Neuronal stem cell (in vitro differentiated cells): ENCODE measurements at places on chromosomes 12 and 14.

DNA sequence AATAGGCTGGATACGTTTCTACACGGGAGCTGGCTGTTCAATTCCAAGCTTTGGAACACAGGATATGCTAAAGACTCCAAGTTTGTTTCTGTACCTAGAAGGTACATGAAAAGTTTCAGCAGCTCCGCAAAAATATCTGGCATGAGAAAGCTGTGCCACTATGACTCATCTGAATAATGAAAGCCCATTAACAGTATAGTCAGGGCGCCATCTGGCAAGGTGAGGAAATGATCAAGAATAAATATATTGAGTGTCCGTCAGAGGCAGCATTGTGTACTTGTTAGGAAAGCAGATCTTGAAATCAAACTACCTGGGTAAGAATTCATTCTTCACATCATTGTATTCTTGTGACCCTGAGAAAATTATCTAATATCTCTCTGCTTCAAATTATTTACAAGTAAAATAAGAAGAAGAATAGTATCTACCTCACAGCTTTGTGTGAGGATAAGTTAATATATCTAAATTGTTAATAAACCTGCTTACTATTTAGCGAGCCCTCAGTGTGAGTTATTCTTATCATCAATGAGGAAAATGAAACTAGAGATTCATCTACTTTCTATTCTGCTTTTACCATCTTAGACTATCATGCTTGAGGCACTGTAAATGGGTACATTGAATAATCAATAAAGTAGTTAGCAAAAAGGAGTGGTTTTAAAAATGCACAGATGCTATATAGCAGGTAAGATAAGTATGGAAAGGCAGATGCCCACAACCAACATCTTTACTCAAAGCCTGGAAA is 53.5 kb downstream of the FSCB start:
- no peak for DNase-seq

DNA sequence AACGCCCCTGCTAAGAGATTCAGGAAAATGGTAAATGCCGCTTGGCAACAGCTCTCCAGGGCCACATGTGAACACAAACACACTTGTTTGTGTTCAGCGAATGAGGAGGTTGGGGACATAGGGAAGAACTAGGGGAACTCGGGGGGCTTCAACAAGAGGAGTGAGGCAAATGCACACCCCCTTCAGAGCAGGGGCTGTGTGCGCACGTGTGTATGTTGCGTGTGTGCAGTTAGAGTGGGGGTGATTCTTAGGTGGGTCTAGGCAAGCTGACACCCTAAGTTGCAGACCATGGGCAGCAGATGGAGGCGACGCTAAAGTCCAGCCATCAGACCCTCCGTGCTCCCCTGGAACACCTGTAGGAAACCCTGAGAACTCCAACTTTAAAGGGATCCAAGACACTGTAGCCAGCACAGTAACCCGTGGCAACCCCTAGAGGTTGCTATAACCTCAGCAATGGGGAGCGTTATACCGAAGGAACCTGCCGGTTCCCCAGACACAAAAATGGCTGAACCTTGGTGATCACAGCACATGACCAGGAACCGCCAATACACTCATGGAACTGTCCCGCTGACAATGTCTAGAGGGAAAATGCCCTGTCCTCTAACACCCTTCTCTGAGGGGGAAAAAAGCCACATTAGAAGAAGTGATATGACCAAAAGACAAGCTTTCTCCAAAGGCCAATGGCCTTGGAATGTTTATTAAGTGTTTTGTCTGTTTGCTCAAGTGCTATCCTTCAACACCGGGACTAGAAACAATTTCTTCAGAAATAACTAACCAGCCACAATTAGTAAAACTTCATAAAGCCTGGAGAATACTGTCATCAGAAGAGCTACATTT is 86.5 kb upstream of the CEP83 start:
- peak; percentile 43 for DNase-seq

DNA sequence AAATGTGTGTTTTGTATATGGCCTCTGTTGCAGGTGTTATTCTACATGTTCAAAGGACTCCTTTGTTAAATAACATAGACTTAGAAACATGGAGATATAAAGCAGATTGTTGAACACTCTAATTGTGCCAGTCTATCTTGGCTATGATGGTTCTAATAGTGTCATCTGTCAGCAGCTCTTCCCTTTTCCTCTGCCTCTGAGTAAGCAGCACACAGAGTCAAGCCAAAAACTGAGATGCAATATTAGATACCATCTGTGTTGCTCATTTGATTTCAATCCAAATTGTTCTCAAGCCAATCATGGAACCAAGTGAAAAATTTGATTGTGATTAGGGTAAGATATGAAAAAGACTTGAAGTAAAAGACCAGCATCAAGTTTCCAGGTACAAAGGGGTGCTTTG is 871.1 kb upstream of the MGAT4C start:
- DNase-seq, result no peak

DNA sequence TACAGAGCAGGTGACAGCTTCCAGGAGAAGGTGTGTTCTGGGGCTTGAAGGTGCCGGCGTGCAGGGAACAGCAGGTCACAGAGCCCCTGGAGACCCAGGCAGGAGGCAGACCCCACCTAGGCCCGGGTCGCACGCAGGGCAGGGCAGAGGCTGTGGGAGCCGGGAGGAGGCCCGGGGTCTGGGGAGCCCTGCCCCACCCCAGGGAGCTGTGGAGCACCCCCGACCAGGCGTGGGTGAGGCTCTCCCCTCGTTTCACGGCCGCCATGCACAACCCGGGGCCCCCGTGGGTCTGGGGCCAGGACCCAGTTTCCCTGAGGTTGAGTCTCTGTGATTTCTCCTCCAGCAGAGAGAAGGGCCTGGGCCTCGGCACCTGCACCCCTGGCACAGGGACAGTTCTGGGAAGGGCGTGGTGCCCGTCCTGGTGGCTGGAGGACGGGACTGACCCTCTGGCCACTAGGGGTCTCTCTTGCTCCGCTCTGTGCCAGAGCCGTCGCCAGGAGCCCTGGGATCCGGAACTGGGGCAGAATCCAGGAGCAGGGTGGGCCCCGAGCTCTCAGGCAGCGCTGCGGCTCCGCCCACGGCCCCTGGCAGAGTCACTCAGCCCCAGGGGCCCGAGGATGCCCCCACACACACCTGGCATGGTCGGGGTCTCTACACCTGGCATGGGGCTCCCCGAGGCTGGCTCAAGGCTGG is 75.2 kb upstream of the FBRSL1 start:
- peak; percentile 75 for DNase-seq

GRCh38 chr12:124345795-124346194 is 50.9 kb downstream of the RFLNA start:
- DNase-seq, result no peak

- DNase-seq, result peak; percentile 57
Measured at GRCh38 chr12:459430-460258, at the start of gene B4GALNT3. B4GALNT3 (plus strand) TSS chr12:459939; CDS start chr12:460377, 438 bp downstream.
